ENCODE measurements at places on chromosomes 12 and 14. TPM values are rescaled to one million over a fixed set of nuclear protein-coding genes. Genes with fewer than 3 reads are reported as not detected.

EPS8 gene
- total RNA-seq = 64.0 TPM

PTGES3 gene
- total RNA-seq = 91.6 TPM

KLRC4 gene
- total RNA-seq = 7.7 TPM

SNRPF gene
- total RNA-seq = 21.0 TPM

APOF gene
- not detected for total RNA-seq

CRACR2A gene
- total RNA-seq = 2.0 TPM

- no peak for DNase-seq
Measured at GRCh38 chr12:3092764-3093163, 15.6 kb downstream of the TSPAN9 start.

- DNase-seq = peak; percentile 85
Measured at GRCh38 chr14:68733086-68733914, 59.6 kb downstream of the ZFP36L1 start.

- no peak for DNase-seq
Measured at GRCh38 chr14:95067526-95067925, 89.8 kb downstream of the DICER1 start.

DNA sequence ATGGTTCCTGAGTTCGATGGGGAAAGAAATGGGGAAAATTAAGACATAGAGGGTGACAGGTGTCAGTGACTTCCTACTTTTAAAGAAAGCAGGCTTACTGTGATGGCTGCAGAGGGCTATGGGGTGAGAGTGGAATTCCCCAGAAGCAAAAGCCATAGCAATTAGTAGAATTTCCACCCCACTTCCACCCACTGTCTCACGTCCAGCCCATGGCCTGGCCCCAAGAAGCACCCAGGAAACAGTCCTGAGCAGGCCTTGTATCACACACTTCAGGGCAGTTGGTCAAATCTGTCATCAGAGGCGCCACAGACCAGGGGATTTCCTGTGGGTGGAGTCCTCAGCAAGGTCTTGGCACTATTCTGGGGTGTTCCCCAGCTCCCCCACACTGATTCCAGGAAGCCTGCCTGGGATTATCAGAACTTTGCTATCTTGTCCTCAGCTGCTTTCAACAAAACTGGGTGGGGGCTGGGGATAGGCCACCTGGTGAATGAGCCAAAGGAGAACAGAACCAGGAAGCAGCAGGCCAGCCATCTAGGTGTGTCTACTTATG is 120.1 kb upstream of the CCND2 start:
- DNase-seq = no peak

GRCh38 chr12:79373896-79374499 is 316.8 kb downstream of the PAWR start:
- DNase-seq = no peak

DNA sequence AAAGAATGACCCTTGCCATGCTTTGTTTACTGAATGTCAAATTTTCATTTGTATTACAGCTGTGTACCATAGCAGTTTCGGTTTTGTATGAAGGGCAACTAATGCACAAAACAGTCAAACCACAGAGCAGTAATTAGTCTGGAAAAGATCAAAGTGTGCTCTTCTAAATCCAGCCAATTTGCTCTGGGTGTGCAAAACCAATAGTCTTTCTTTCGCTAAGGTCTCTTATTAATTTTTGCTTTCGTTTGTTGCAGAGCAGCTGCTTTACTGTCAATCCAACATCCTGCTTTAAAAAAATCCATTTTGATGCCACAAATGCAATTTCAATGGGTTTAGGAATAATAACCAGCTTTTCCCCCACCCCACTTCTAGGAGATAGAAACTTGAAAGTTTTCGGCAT is 114.2 kb downstream of the BRMS1L start:
- no peak for DNase-seq

GRCh38 chr12:52442600-52443061 is 8.5 kb upstream of the KRT75 start:
- no peak for DNase-seq

- DNase-seq = no peak
Measured at GRCh38 chr14:38705220-38705619, 397.8 kb downstream of the SEC23A start.

DNA sequence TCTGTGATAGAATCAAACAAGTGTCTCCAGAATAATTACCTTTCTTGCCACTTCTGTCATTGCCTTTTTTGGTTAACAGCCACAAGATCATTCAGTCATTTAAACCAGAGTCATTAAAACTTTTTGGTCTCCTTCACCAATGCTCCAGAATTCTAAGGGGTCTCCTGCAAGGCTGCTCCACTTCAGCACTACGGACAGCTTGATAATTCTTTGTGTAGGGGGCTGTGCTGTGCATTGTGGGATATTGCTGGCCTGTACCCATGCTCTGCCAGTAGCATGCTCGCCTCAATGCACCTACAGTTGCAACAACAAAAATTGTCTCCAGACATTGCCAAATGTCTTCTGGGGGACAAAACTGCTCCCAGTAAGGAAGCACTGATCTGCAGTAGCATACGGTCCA is 7.3 kb downstream of the ADAMTS20 start:
- no peak for DNase-seq

- no peak for DNase-seq
Measured at GRCh38 chr14:50095895-50096294, 20.5 kb downstream of the VCPKMT start.

DNA sequence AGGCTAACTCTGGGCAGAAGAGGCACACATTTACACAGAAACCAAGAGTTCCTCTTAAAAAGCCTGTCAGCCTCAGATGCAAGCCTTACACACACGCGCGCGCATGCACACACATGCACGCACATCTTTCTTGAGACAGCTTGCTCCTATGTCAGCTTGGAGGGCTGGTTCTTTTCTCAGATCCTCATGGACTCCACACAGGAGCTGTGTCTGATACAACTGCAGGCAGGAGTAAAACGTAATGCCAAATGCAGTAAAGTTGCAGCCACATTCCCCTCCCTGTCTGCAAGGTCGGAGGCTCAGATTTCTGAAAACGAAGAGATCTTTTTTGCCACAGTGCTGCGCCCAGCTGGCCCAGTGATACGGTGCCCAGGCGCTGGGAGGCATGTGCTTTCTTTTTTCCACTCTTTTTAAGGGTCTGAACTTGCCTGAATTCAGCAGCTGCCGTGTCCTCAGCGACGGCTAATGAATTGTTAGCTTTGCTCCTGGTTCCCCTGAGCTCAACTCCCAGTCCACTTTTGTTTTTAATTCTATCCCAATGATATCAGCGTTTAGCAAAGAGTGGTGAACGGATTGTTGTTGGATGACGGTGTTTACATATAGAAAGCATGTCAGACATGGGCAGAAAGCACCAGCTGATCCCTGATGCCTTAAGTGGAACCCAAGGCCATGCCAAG is 72.9 kb upstream of the FOXN3 start:
- DNase-seq = no peak

GRCh38 chr14:103332143-103332919 is 1.7 kb upstream of the EIF5 start:
- DNase-seq = no peak

- DNase-seq = no peak
Measured at GRCh38 chr14:76772300-76773187, 11.3 kb downstream of the VASH1 start.

- DNase-seq = no peak
Measured at GRCh38 chr14:73125746-73126145, 10.6 kb upstream of the PSEN1 start.

DNA sequence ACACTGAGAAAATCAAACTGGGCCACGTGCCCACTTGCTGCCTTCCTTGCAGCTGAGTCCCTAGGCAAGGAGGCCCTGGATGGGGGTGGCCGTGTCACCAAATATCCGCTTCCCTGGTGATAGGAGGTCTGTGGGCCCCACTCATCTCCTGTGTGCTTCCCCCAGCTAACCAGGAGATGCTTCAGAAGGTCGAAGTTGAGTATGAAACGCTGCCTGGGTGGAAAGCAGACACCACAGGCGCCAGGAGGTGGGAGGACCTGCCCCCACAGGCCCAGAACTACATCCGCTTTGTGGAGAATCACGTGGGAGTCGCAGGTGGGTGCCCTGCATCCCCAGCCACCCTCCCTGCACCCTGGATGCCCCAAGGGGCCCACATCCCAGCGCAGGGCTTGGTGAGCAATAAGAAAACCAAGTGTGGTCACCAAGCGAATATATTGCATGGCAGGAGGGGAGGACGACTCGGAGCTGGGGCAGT is 6.8 kb upstream of the SIVA1 start:
- no peak for DNase-seq

DNA sequence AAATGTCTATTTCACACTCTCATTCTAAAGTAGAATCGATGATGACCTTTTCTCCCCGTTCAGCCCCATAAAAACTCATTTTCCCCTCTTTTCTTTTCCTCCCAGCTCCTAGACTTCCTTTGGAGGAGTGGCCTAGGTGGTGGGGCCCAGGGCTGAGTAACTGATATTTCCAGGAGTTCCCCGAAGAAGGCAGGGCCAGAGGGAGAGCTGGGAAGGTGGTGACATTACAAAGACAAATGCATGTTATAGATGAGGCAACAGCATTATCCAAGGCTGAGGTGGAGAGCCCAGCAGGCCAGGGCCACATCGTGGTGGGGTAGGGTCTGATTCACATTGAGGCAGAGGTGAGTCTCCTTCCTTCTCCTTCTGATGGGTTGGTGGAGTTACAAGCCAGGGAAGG is 22.2 kb upstream of the HDAC7 start:
- DNase-seq = no peak

- no peak for DNase-seq
Measured at GRCh38 chr12:51822956-51823355, 25.6 kb downstream of the FIGNL2 start.

DNA sequence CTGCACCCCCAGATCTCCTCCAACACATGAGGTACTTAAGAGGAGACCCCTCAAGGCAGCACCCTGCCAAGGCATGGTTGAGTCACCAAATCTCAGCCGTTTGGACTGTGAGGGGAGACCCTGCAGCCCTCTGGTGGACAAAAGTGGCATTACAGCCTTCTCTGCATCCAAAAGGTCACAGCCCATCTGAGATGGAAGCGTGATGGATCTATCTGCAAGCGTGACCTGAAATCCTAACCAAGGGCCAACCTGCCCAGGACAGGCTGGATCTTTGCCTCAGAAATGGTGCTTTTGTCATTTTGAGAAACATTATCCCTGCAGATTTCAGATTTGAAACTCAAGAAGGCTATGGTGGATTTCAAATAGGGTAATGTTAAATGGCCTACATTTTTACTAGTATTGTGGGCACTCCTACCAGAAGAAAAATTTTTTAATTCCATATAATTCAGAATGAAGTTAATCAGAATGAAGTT is 23.7 kb upstream of the DHRS4 start:
- DNase-seq = peak; percentile 55

DNA sequence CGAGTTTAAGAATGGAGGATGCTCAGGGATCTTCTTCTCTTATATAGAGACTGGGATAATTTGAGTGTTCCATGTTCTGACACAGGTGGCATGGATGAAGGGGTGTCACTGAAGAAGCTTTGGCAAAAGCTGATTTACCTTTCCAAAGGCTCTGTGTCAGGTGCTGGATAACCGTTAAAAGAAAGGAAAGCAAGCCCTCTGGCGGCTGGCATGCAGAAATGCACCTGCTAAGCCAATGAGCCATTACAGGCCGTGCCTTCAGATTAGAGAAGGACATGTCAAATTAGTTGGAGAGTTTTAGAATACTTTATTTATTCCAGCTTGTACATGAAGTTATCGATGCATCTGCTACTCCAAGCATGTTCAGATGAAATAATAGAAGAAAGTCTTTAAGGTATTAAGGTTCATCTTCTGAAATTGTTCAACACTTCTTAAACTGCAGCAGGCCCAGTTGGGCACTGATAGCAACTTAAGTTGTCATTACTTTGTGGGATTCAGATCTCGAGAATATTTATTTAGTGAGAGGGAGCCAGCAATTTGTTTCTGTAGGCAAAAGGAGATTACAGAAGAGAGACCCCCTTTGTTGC is 678.2 kb downstream of the NRXN3 start:
- no peak for DNase-seq

DNA sequence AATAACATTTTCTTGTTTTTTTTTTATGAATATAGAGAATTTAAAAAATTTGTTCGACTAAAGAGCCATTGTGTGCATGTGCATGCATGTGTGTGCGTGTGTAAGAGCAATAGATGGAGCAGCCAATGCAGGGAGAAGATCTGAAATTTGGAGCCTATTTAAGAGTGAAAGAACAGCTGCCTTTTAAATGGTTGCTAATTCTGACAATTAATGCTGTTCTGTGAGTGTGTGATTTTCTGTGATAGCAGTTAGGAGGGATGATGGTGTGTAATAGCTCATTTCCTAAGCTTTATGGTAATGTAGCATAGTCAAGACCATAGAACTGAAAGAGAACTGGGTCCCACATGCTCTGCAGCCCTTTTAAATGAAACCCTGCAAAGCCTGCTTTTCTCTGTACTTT is 137.9 kb downstream of the NRXN3 start:
- no peak for DNase-seq

DNA sequence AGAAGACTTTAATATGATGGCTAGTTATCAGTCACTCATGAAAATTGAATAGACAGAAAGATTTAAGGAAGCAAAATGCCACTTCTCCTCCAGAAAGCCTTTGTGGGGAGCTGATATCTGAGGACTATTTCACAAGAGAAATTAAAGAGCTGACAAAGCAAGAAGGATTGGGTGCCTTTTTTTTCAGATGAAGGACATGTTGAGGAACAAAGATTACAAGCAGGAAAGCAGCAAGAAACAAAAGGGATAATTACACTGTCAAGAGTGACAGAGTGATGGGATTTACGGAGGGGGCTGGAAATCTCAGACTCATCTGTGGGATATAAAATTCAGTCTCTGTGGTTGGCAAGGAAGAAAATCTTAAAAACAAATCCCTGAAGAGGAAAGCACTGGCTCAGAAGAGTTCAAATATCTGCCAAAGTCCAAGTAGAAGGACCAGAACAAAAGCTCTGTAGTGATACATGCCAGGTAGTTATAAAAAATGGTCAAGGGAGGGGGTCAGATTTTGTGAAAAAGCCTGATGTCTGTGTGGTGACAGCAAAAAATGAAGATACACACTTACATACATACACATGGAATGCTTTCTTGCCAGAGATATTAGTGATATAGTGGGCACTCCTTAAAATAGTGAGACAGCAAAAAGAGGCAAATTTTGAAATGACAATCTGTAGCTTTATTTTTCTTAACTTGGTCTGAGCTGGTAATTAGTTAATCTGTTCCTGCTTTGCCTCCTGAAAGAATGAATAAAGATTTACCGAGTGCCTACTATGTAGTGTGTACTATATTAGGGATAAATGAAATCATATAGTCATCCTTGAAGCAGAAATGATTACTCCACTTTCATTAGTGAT is 62.9 kb downstream of the EPS8 start:
- no peak for DNase-seq
